ENCODE measurements at places on chromosomes 13 and 19. TPM values are rescaled to one million over a fixed set of nuclear protein-coding genes. Genes with fewer than 3 reads are reported as not detected.

The IZUMO2 gene
- not detected for total RNA-seq

DNA sequence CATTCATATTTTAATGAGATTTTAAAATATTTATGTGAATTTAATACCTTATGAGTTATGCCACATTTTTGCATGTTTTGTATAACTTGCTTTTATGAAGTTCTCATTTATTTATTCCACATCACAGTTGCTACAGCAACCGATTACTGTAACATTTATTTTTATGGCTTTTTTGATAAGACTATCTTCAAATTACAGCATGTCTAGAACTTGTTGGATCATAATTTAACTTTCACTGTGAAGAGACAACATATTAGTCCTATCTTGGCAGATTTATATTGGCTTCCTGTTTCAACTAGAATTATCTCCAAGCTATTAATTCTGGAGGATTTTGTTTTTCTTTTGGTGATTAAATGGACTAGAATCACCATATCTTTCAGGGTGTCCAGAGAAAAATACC lies 793.7 kb upstream of the SLITRK5 start:
- H3K27ac ChIP-seq: no peak overlapping the region
- H3K27me3 ChIP-seq: no peaks in the 10 kb centered on the region
- H3K36me3 ChIP-seq: no peaks in the 10 kb centered on the region
- no peak for DNase-seq
- H3K4me3 ChIP-seq: no peak overlapping the region

DNA sequence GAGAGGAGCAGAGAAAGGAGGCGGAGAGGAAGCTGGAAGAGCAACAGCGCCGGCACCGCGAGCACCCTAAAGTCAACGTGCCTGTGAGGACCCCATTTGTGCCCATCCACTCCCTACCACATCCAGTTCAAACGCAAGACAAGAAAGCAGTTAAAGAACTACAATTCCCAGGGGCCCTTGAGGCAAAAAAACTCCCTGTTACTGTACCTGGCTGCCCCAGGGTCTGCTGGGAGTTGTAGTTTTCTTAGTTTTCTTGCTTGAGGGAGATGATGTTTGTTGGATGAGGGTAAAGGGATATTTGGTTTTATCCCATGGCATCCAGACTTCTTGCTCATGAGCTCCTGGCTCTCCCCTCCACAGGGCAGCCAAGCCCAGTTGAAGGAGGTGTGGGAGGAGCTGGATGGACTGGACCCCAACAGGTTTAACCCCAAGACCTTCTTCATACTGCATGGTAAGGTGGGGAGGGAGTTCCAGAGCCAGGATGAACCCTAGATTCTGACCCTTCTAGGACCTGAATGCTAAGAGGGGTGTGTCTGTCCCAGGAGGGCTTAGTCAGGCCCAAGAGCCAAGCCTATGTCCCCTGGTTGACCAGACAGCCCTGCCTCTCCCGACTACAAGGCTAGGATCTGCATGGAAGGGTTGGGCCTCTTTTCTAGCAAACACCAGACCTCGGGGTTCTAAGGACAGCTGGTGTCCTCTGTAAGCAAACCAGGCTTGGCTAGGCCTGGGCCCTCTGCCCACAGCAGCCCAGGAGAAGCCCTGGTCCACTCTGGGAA lies 13.2 kb downstream of the NUCB1 start:
- no peak for DNase-seq
- H3K27ac ChIP-seq: no peak overlapping the region
- no peaks in the 10 kb centered on the region for H3K27me3 ChIP-seq
- H3K4me3 ChIP-seq: no peak overlapping the region

The COMMD6 gene
- 142 TPM for total RNA-seq

The TEX26 gene
- total RNA-seq: not detected

- no peaks in the 10 kb centered on the region for H3K27me3 ChIP-seq
- DNase-seq: no peak
These were observed 2.8 kb downstream of the EVI5L start for GRCh38 chr19:7832781-7833180.
